ENCODE measurements at places on chromosomes 12 and 14.

DNA sequence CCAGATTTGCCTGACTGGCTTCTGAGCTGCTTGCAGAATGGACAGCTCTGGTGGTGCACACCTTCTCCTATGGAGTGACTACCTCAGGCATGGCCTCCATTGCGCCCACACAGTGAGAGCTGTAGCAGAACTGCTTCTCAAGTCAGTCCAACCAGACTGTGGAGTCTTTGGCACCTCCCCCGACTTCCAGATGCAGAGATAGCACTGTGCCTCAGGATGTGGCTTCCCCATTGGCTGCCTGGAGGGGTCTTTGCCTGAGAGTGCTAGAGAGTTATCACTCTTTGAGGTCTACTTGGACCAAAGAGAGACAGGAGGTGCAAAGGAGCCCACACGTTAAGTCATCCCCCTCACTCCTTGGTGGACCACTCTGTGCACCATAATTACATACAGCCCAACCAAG is 44.8 kb upstream of the FRS2 start:
- no peak for DNase-seq

GRCh38 chr14:55807053-55807880 is 227.3 kb downstream of the KTN1 start:
- DNase-seq, result peak; percentile 30

- DNase-seq, result no peak
These were observed 29.3 kb upstream of the ZFP36L1 start for GRCh38 chr14:68822132-68822651.

GRCh38 chr12:93844164-93844784 is 167.1 kb downstream of the CRADD start:
- DNase-seq, result no peak

- no peak for DNase-seq
These were observed 776 bp downstream of the RDH5 start for GRCh38 chr12:55720894-55721444.

DNA sequence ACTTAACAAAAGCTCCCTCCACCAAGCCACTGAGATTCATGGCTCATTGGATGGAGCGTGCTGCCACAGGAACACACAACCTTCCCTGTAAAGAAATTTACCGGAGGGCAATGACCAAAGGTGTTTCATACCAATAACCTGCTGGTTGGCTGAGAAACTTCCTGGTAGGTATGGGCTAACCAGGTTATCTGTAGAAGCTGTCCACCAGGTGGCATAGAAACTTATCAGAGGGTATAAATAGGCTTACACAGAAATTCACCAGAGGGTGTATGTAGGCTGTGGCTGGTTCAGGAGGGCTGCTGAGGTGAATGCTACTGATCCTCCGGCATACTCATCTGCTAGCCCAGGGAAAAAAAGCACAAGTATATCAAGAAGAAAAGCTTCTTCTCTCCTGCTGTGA is 27.1 kb upstream of the MTERF2 start:
- no peak for DNase-seq

DNA sequence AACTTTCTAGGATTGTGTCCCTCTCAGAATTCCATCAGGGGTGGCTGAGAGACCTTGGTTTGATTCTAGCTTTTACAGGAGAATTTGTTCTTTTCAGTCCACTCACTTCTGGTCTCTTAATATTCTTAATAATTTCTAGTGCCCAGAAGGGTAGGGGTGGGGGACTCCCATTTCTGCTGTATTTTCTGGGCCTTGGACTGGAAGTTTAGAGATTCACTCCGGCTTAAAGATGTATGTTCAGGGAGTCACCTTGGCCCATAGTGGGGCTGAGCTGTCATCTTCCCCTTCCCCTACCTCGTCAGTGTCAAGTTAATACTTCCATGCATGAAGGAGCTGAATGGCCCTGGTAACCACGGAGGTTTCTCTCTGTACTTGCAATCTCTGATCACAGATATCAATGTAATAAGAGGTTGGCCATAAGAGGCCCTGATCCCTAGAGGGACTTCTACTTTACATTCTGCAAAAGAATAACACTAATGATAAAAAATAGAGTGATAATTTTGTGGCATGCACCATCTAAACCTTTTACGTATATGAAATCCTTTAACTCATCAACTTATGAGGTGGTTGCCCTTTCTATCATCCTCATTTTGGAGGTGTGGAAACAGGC is 6.7 kb downstream of the KRT81 start:
- DNase-seq, result no peak

DNA sequence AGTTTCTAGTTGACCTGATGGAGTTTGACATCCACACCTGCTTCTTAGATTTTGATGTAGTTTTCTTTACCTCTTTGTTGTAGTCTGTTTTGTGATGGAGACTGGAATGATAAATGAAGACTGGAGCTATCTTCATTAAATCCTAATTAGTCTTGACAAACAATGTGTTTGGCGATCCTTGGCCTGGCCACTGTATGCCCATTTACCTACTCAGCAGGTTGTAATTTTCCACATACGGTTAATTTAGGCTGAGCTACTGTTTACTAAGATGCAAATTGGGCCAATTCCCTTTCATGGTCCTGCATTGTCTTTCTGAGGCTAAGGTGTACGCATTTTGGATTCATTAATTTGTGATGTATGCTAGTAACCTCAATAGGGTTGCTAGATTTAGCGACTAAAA is at the start of gene TAS2R7:
Gene TAS2R7 (minus strand): TSS at position 41 of the 400 bp plus-strand sequence. CDS start 57 bp downstream, outside the sequence.
- DNase-seq, result no peak

GRCh38 chr12:2460051-2460670 is 334.6 kb upstream of the FKBP4 start:
- DNase-seq, result no peak

DNA sequence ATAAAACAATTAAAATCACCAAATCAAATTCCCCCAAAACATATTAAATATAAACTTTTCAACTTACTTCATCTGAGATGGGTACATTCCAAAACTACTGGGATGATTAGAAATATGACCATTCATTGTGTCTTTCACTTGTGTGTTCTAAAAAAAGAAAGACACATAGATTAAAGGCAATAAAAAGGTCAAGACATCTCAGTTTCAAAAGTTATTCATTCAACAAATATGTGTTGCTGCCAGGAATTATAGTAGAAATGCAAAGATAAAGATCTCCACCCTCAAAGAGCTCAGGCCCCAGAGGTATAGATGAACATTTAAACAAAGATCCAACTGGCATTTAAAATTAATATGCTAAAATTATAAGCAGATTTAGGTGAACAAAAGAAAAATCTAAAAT is 106.4 kb downstream of the EPS8 start:
- DNase-seq, result no peak

DNA sequence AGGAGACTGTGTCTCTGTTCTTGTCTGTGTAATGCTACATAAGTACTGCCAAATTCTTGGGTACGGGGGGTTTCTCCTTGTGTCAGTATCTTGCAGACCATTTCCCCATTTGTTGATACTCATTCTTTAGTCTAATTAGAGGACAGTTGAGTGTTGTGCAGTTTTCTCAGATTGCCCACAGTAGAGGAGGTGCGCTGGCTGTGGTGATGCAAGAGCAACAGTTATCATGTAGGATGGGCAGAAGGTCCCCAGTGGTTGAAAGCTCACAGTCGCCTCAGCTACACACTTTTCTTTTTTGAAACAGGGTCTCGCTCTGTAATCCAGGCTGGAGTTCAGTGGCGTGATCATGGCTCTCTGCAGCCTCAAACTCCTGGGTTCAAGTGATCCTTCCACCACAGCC is 37.8 kb upstream of the ATP2A2 start:
- DNase-seq, result no peak
